ENCODE measurements at places on chromosomes 7 and 10.

GRCh38 chr10:124678557-124679240 is 65.5 kb downstream of the FAM53B start:
- no peak for DNase-seq

- DNase-seq, result no peak
Observed at GRCh38 chr7:132554446-132554845, 21.8 kb downstream of the PLXNA4 start.

- DNase-seq, result no peak
Observed at GRCh38 chr7:25656581-25657026, 428.3 kb upstream of the NPVF start.

DNA sequence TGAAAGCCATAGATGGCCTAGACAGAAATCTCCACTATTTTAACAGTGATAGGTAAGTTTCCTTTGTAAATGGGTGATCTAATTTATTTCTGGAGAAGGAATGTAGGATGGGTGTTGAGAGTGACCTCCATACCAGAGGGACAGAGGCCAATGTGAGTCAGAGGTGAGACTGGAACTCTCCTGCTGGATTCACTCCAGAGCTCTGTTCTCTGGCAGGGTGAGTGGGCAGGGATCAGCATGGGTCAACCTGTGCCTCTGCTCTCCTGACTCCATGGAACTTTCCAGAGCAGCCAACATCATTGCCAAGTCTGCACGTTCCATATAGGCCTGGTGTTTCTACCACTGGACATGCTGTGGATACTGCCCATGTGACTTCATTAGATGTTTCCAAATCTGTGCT is 11.4 kb downstream of the AKR1C3 start:
- peak; percentile 29 for DNase-seq

DNA sequence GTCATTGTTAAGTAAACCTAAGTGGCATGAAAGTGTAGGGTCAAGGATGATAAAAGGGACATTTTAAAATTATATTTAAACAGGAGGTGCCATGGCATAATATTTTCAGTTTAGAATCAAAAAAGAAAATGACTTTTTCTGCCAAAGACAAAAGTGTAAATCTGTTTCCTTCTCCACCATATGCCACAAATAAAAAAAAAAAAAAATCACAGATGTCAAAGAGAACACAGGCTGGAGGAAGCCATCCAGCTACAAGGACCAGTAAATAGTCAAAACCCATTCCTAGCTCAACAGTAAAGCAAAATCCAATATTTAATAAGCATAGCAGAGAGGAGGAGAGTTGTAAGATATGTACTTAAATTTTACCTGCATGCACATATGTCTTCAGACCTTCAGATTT is 321.3 kb upstream of the TMEM229A start:
- no peak for DNase-seq

- no peak for DNase-seq
Observed at GRCh38 chr10:7206412-7207100, 204.3 kb downstream of the SFMBT2 start.

DNA sequence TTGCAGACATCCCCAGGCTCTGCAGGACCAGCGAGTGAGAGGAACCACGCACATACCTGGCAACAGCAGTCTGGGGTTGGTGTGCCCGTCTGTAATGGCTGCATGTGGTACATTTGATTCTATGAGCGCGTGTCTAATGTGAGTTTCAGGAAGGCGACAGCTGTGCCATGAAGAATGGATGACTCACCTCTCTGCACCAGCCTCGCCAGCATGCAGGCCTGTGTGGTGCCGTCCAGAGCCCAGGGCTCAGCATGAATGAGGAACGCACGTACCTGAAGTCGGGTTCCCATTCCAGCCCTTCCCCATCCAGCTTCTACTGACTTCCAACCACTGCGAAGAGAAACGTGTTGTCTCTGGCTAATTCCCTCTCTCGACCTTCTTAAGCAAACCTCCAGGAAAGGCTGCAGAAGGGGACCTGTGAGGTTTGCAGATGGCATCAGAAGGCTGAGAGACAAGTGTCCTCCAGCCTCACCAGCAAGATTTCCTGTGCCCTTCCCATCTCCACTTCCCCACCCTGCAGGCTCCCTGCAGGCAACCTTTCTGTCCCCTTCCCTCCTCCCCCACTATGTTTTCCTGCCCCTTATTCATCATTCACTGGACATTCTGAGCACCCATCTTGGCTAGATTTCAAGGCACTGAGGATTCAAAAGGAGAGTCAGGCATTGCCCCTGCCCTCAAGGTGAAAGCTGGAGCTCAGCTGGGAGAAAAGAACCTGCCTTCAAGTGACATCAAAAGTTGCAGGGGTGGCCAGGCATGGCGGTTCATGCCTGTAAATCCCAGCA is 54.3 kb downstream of the ASB13 start:
- DNase-seq, result no peak

DNA sequence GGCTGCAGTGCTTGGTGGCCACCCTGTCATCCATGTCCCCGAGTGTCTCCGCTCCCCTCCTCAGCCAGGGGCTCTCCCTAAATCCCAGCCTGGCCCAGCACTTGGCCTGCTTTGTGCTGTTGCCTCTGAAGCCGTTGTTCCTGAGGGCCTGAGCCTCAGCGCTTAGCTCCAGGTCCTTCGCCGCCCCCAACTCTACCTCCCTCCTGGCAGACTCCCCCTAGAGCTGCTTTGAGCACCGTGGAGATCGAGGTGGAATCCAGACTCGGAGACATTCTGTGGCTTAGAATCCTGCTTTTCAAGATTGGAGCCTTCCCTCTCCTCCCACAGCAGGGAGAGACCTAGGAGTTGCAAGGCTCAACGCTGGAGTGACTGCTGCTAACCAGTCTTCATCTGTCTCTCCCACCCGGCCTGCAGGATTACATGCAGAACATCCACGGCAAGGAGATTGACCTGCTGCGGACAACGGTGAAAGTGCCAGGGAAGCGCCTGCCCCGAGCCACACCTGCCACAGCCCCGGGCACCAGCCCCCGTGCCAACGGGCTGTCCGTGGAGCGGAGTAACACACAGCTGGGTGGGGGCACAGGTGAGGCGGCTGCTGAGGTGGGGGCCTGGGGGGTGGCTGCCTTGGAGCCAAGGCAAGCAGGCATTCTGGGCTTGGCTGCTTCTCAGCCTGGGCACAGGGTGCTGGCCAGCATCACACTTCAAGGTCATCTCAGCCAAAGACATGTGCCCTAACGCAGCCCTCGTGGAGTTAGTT is 33.3 kb downstream of the GBX1 start:
- no peak for DNase-seq

DNA sequence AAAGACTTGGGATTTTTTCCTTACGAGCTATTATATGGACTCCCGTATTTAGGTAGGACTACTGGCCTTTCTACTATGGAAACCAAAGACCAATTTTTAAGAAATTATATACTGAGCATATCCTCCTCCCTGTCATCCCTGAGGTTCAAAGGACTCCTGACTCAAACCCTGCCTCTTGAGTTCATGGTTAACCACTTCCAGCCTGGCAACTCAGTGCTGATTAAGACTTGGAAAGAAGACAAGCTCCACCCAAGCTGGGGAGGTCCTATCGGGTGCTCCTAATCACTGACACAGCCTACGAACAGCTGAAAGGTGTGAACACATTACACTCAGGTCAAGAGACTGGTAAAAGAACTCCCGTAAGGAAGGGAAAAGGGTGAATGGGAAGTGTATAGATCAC is 66.8 kb downstream of the LYZL2 start:
- peak; percentile 23 for DNase-seq

- peak; percentile 83 for DNase-seq
Observed at GRCh38 chr7:111232249-111233084, 141.5 kb downstream of the LRRN3 start.

GRCh38 chr7:149598721-149599308 is 101.2 kb upstream of the ZNF746 start:
- peak; percentile 29 for DNase-seq

GRCh38 chr7:80232979-80233724 is 98.5 kb downstream of the GNAI1 start:
- DNase-seq, result no peak

- no peak for DNase-seq
Observed at GRCh38 chr7:156731651-156732050, 91.1 kb downstream of the RNF32 start.

- DNase-seq, result no peak
Observed at GRCh38 chr7:79610313-79610712, 156.8 kb upstream of the MAGI2 start.

DNA sequence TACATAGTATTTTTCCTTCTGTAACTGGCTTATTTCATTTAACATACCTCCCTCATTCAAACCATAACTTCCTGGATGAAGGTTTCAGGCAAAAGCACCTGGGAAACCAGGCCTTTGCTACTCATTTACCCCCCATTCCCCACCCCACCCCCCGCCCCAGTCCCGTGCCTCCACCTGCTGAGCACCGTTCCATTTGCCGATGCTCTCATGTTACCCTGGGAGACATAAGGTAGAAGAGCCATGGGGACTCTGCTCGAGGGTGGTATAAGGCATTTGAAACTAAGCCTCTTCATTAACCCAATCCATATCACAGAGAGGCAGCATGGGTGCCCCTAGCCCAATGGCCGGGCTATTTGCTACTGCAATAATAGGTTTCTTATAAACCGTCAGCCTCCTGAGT is 22.2 kb upstream of the MCM10 start:
- no peak for DNase-seq

DNA sequence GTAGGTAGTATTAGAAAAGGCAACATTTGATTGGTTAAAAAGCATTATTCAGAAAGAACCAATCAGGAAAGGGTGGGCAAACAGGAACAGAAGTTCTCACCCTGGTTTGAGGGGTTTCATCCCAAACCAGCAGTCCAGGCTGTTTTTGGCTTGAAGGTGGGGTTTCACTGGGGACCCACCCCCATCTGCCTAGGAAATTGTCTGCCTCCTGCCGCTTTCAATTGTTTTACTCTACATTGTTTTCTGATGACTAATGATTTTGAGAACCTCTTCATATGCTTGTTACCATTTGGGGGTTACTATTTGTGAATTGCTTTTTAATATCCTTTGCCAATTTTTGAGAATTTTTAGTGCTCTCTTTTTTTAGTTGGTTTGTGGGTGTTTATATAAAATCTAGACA is 3.3 kb upstream of the PCBD1 start:
- peak; percentile 23 for DNase-seq

GRCh38 chr10:813286-813685 is 118.2 kb downstream of the LARP4B start:
- no peak for DNase-seq

DNA sequence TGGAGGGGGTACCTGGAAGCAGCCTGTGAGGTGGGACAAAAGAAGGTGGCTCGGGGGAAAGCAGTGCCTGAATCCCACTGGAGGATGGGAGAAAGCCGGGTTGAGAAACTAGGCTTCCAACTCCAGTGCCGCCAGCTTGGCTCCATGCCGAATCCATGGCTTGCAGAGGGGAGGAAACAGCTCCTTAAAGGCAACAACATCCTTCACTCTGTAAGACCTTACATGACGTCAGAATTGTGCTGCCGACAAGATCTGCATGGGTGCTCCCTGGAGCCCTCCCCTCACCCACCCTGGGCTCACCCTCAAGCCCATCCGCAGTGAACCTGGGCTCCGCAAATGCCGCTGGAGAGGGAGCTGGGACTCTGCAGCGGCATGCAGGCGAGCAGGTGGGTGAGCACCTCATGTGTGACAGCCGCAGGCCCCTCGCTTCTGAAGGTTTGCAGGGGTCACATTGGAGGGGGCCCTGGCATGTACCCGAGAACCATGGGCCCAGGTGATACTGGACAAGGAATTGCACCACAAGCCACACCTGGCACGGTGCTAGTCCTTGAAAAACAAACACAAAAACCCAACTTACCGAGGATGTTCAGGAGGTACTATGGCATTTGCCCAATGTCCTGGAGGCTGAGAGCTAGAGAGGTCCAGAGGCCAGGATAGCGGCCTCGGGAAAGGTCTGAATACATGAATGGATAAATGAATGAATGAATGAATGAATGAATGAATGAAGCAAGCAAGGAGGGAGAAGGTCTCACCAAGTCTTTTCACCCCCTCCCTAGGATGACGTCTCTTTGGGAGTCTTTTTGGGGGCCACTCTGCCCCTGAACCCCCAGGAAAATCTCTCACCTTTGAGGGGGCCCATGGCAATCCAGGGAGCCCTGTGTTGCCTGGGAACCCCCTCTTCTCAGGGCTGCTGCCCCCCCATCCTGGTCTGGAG is 238.6 kb upstream of the SHH start:
- DNase-seq, result no peak
